ENCODE measurements at places on chromosomes 5 and 9.

DNA sequence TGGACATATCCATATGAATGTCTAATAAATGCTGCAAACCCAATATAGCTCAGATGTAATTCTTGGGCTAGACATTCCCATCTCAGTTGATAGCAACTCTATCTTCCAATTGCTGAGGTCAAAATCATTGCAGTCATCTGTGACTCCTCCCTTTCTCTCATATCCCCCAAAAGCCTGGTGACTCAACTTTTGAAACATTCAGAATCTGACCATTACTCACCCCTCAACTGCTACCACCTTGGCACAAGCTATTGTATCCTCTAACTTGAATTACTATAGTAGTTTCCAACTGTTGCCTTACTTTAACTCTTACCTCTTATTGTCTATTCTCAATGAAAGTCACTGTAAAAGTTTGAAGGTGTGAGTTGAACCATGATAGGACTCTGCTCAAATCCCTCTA, 600.1 kb upstream of the RGMB start:
- no peak for DNase-seq

DNA sequence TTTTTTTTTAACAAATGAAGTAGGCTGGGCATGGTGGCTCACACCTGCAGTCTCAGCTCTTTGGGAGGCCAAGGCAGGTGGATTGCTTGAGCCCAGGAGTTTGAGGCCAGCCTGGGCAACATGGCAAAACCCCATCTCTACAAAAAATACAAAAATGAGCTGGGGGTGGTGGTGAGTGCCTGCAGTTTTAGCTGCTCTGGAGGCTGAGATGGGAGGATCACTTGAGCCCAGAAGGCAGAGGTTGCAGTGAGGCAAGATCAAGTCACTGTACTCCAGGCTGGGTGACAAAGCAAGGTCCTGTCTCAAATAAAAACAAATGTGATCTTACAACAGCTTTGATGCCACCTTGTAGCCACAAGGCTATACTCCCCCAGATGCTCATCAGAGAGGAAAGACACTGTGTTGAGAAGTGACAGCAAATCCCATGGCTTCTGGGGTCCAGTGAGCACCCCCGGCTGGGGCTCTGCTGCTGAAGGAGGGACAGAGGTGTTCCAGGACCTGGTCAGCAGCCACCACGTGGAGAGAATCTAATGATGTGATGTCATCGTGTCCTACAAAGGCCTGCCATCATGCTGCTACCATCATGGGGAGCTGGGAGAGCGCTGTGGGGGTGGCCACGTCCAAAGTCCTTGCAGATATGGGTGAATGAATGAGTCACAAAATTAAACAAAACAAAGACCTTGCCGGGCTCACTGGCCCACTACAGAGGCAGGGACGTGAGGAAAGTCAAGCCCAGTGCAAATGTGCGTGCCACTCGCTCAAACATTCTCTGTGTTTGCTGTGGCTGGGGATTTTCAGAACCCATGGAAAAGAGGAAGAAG, 60.7 kb downstream of the PRRT1B start:
- no peak for DNase-seq

- DNase-seq = no peak
These were observed 440.0 kb downstream of the ENC1 start for GRCh38 chr5:74200560-74200959.

GRCh38 chr9:83313781-83314180, 224.4 kb downstream of the FRMD3 start:
- no peak for DNase-seq

DNA sequence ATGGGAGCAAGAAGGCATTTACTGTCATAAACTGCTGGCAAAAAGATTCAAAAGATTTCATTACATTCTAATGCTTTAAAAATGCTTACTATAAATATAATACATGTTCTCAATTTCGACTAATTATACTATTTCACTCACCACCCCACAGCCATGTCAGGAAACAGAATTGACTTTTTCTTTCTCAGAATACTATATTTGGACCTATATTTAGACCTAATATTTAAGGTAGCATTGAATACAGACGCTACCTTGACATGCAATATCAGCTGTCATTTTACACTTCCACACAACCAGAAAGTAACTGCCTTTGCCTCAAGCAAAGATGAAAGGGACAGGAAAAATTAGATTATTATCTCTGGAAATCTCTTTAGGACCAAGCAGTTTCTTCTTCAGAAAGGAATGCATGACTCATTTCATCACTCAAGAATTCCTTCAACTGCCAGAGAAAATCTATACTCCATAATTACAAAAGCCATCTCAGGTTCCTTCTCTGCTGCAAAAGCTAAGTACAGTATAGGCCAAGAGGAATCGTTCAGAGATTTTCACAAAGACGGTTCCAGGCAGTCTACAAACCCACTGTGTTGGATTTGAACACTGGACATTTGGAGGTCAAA, 11.8 kb upstream of the UBE2QL1 start:
- no peak for DNase-seq

- no peak for DNase-seq
These were observed 141.8 kb downstream of the ZNF354C start for GRCh38 chr5:179201986-179202385.

- DNase-seq = no peak
These were observed 159.5 kb downstream of the PLK2 start for GRCh38 chr5:58300346-58300895.

GRCh38 chr9:132494857-132495256, 84.8 kb downstream of the CFAP77 start:
- no peak for DNase-seq

- DNase-seq = no peak
These were observed 147.6 kb downstream of the PLK2 start for GRCh38 chr5:58312299-58312698.

GRCh38 chr9:130940693-130941576, 1.9 kb upstream of the FIBCD1 start:
- peak; percentile 57 for DNase-seq

DNA sequence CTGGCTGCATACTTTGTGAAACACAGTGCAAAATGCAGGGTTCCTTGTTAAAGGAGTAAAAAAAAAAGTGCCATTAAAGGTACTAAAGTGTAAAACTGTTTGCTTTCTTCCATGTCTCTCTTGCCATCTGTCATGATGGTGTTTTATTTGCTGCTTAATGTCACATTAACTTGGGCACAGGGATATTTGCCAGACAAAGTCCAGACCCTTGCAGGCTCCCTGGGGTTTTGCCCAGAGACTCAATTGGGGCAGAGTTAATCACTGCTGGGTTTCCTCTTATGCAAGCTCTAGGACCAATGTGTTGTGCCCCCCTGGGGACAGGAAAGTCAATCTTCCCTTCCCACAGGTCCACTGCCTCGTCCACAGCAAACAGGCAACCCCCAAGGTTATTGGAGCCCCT, 274.3 kb upstream of the SGCD start:
- DNase-seq = no peak

GRCh38 chr5:5017827-5018577, 122.1 kb upstream of the ADAMTS16 start:
- DNase-seq = no peak

DNA sequence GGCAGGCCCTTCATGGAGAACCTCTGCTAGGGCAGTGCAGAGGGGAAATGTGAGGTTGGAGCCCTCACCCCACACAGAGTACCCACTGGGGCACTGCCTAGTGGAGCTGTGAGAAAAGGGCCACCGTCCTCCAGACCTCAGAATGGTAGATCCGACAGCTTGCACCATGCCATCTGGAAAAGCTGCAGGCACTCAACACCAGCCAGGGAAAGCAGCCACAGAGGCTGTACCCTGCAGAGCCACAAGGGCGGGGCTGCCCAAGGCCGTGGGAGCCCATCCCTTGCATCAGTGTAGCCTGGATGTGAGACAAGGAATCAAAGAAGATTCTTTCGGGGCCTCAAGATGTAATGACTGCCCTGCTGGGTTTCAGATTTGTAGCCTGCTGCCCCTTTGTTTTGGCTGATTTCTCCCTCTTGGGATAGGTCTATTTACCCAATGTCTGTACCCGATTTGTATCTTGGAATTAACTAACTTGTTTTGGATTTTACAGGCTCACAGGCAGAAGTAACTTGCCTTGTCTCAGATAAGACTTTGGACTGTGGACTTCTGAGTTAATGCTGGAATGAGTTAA, 16.6 kb upstream of the ZDHHC11 start:
- DNase-seq = no peak
